ENCODE measurements at places on chromosomes 7 and 10. TPM values are rescaled to one million over a fixed set of nuclear protein-coding genes. Genes with fewer than 3 reads are reported as not detected.

GRCh38 chr10:116607336-116607735 lies 13.4 kb upstream of the PNLIPRP2 start:
- no peak overlapping the region for H3K4me3 ChIP-seq
- no peaks in the 10 kb centered on the region for H3K27me3 ChIP-seq
- no peaks in the 10 kb centered on the region for H3K36me3 ChIP-seq
- H3K27ac ChIP-seq, result no peak overlapping the region

- H3K4me3 ChIP-seq, result no peak overlapping the region
- H3K36me3 ChIP-seq, result no peaks in the 10 kb centered on the region
- DNase-seq, result no peak
- no peaks in the 10 kb centered on the region for H3K27me3 ChIP-seq
- H3K27ac ChIP-seq, result no peak overlapping the region
Observed at GRCh38 chr7:138746073-138746472, 44.9 kb upstream of the SVOPL start.

DNA sequence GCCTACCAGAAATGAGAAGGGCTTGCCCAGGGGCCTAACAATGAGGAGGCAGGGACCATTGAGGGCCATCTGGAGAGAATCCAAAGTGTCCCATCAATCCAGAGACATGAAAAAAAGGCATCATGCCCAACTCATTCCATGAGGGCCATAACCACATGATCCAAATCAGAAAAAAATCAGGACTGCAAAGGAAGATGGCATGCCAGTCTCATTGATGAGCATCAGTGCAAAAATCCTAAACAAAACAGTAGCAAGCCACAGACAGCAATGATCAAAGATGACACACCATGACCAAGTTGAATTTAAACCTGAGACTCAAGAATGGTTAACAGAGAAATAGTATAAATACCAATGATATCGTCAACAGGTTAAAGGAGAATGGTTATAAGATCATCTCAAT lies 7.0 kb upstream of the CYP3A4 start:
- no peak overlapping the region for H3K27ac ChIP-seq
- H3K36me3 ChIP-seq, result no peaks in the 10 kb centered on the region
- H3K4me1 ChIP-seq, result peaks cover 37% of the 10 kb centered on the region
- no peak for DNase-seq
- H3K27me3 ChIP-seq, result no peaks in the 10 kb centered on the region
- no peak overlapping the region for H3K4me3 ChIP-seq

- no peaks in the 10 kb centered on the region for H3K4me1 ChIP-seq
- H3K36me3 ChIP-seq, result no peaks in the 10 kb centered on the region
- H3K27me3 ChIP-seq, result no peaks in the 10 kb centered on the region
- no peak overlapping the region for H3K27ac ChIP-seq
Observed at GRCh38 chr10:121519411-121519810, 78.8 kb downstream of the FGFR2 start.

DNA sequence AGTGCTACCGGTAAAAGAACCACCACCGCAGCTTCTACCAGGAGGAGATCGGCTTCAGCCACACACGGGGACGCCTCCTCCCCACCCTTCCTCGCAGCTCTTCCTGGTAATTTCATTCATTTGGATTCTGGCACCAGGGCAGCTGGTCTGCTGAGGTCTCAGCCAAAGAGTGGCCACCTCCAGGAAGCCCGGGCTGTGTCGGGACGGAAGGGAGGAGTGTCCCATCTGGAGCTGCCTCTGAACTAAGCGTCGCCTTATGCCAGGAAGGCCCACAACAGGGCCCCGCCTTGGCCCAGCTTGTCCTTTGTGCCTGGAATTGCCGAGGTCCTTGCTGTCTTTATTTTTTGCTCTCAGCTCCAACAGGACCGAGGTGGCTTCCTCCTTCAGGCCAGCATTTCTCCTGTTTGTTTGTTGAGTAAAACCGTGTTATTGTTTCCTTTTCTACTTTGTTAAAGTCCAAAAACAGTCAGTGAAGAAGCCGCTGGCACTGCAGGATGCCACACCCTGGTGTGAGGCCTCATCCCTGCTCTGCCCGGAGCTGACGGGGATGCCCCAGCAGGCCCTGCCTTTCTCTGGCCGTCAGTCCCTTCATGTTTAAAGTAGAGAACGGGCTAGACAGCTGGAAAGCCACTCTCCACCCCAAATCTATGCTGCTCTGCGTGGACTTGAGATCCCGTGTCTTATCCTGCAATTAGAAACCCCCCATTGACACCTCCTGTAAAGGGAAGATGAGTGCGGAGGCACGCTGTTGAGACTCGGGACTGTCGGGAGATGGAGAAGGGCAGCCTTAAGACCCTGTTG lies 24.5 kb upstream of the TTYH3 start:
- H3K4me1 ChIP-seq, result no peaks in the 10 kb centered on the region
- no peak for DNase-seq
- H3K36me3 ChIP-seq, result no peaks in the 10 kb centered on the region
- no peaks in the 10 kb centered on the region for H3K27me3 ChIP-seq
- peak overlapping the region; percentile 38 for H3K27ac ChIP-seq

DNA sequence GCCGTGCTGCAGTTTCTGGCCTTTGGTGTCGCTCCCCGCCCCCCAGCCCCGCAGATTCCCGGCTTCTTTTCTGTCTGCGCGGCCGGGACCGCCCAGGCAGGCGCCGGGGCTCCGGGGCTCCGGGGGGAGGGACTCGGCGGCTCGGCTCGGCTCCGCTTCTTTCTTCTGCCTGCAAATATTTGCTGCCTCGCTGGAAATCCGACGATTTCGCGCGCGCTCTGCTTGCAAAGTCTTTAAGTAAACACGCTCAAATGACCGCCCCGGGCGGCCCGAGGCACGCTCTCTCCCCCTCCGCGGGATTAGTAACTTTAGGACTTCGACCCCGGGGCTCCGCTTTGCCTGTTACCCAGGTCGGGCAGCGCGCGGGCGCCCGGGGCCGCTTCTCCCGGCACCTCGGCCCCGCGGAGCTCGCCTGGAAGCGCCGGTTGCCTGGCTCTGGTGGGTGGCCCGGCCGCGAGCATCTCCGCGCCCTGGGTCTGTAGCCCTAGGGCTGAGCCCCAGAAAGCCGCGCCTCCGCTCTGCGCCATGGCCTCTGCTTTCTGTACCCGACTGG lies 3.9 kb upstream of the GATA3 start:
- H3K36me3 ChIP-seq, result no peaks in the 10 kb centered on the region
- peak; percentile 71 for DNase-seq
- H3K27me3 ChIP-seq, result peaks cover 97% of the 10 kb centered on the region
- H3K27ac ChIP-seq, result no peak overlapping the region

DNA sequence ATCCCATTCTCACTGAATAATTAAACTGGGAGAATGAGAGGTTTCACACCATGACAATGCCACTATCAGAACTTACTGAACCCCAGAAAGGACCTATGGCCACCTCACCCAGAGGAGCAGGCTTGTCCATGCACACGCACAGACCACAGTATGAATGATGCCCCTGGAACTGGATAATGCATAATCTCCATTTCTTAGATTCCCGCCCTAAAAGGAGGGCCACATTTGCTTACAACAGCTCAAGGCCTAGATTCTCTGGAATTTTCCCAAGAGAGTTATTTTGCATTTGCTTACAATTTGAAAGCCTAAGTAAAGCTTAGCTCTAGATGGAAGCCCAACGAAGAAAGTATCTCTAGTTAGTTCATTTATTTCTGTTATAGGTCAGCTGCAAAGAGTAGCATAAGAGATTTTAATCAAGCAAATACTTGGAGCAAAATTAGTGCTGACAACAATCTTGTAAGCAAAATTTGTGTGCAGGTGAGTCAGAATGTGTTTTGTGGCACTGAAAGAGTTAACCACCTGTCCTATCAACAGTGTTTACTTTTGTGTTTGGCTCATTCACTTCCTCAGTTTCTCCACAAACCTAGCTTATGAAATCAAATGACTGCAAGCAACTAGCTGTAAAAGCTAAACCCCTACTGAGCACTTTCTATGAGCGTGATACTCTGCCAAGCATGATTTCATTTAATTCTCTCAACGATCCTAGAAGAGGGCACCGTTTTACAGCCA lies 32.1 kb downstream of the ELMO1 start:
- DNase-seq, result no peak
- no peaks in the 10 kb centered on the region for H3K36me3 ChIP-seq
- H3K27ac ChIP-seq, result peak overlapping the region; percentile 18
- no peaks in the 10 kb centered on the region for H3K27me3 ChIP-seq

- no peaks in the 10 kb centered on the region for H3K4me1 ChIP-seq
- peaks cover 51% of the 10 kb centered on the region for H3K27me3 ChIP-seq
- H3K27ac ChIP-seq, result no peak overlapping the region
- DNase-seq, result no peak
- no peak overlapping the region for H3K4me3 ChIP-seq
- H3K36me3 ChIP-seq, result no peaks in the 10 kb centered on the region
Observed at GRCh38 chr10:100728928-100729861, 16.2 kb upstream of the PAX2 start.

Gene SLC13A4
- not detected for total RNA-seq

Gene ANKRD61
- total RNA-seq, result not detected

Measured in Peyer's patch (tissue), 4 donors.